Substantia nigra (tissue), 51 donors: ENCODE measurements at places on chromosomes 11 and 22.

- peak; percentile 6 for DNase-seq
Measured at GRCh38 chr22:25235547-25236290, 16.3 kb downstream of the CRYBB2 start.

- DNase-seq, result no peak
Measured at GRCh38 chr11:119403021-119403420, 20.0 kb downstream of the THY1 start.

- DNase-seq, result no peak
Measured at GRCh38 chr22:28710576-28711191, 30.9 kb downstream of the CHEK2 start.

- DNase-seq, result peak; percentile 78
Measured at GRCh38 chr22:46053563-46054090, 76.7 kb upstream of the WNT7B start.

GRCh38 chr11:3133261-3134217, 31.6 kb downstream of the OSBPL5 start:
- DNase-seq, result no peak

DNA sequence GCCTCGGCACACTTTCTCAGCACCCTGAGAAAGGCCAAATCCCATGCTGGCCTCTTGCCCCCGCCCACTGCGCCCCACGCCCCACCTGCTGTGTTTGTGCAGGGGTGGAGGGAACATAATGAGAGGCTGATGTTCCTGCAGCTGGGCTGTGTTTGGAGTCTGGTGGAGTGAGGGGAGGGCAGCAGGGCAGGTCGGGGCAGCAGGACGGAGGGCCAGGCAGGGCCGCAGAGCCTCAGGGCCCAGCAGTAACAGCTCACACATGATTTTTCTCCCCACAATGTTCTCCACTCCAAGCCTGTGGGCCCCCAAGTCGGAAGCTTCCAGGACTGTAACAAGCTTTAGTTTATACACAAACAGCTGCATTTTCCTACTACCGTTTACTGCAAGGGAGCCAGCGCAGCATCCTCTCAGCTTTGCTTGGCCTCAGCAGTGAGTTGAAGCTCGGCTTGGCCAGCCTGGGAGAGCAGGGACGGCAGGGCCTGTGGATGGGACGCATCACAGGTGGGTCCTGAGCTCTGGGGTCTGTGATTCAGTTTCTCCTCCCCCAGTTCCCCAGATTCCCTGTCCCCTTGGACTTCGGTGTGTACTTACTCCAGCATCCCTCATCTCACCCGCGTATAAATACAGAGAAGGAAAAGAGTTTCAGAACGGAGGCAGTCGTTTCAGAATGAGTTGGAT, 51.0 kb downstream of the RPUSD4 start:
- DNase-seq, result no peak

DNA sequence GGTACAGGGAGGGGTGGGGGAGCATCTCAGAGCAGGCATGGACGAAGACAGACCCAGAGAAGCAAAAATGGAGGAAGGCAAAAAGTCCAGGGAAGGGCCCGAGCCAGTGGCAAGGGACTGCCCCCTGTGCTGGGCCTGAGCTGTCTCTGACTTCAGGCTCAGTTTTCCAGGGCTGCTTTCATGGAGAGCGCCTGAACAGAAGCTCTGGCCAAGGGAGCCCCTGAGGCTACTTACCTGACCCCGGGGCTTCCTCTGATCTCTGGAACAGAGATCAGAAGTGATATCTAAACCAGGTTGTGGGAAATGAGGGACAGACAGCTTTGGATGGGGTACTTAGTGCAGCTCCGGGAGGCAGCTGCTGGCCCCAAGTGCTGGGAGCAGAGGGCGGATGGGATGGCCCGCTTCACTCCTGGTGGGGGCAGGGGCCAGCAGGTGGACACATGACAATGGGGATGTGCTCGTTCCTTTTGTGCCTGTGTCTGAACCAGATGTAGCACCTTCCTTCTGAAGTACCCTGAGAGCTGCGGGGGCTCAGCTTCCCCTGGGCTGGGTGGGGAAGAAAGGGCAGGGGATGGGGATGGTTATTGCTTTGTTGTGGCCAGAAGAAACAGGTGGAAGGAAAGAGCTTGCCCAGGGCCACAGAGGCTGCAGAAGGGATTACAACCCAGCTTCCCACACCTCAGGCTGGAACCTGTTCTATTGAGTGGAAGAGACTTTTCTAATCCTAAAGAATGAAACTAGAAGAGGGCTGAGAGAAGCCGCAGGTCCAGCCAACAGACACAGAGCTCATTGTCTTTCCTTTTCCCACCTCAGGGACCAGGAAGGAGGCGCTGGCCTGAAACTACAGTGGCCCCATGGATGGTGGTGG, 5.7 kb downstream of the LRRC10B start:
- no peak for DNase-seq
